ENCODE measurements at places on chromosomes 2 and 18. TPM values are rescaled to one million over a fixed set of nuclear protein-coding genes. Genes with fewer than 3 reads are reported as not detected.

Gene TNS1
- 1,491 TPM for total RNA-seq

Gene FAP
- total RNA-seq: 15.4 TPM

Gene IL18RAP
- total RNA-seq: 0.58 TPM

Gene ADD2
- total RNA-seq: 2.5 TPM

Gene UGT1A5
- total RNA-seq: not detected

- H3K27ac ChIP-seq: no peak overlapping the region
- H3K36me3 ChIP-seq: no peaks in the 10 kb centered on the region
- no peaks in the 10 kb centered on the region for H3K27me3 ChIP-seq
- no peak for DNase-seq
- no peaks in the 10 kb centered on the region for H3K4me1 ChIP-seq
- H3K4me3 ChIP-seq: no peak overlapping the region
These were observed 31.5 kb upstream of the LGALSL start for GRCh38 chr2:64422466-64422865.

DNA sequence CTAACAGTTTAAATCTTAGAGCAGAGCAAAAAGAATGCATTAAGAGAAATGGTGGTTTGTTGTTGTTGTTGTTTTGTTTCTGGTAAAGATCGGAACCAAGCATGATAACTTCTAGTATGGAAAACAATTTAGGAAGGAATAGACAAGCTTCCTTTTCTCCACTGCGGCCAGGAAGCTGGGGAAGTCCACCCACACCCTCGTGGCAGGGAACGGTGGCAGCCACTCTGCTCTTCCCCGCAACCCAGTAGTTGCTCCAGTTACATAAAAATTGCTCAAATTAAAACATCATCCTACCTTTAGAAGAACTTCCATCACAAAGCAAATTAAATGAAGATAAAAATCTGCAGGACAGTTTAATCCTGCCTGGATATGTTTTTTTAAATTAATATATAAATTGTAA lies 113.0 kb downstream of the RBMS1 start:
- H3K27ac ChIP-seq: peak overlapping the region; percentile 61
- no peaks in the 10 kb centered on the region for H3K36me3 ChIP-seq
- DNase-seq: no peak
- no peak overlapping the region for H3K4me3 ChIP-seq

- peak overlapping the region; percentile 92 for H3K27ac ChIP-seq
- no peak for DNase-seq
- peaks cover 6% of the 10 kb centered on the region for H3K4me1 ChIP-seq
- no peaks in the 10 kb centered on the region for H3K27me3 ChIP-seq
- H3K4me3 ChIP-seq: peak overlapping the region; percentile 90
- H3K36me3 ChIP-seq: no peaks in the 10 kb centered on the region
These were observed 476 bp downstream of the STRN start for GRCh38 chr2:36965751-36966369.

GRCh38 chr18:45316127-45316526 lies 299.1 kb upstream of the SLC14A2 start:
- H3K27ac ChIP-seq: no peak overlapping the region
- H3K4me1 ChIP-seq: peaks cover 9% of the 10 kb centered on the region
- H3K4me3 ChIP-seq: no peak overlapping the region
- no peaks in the 10 kb centered on the region for H3K27me3 ChIP-seq

DNA sequence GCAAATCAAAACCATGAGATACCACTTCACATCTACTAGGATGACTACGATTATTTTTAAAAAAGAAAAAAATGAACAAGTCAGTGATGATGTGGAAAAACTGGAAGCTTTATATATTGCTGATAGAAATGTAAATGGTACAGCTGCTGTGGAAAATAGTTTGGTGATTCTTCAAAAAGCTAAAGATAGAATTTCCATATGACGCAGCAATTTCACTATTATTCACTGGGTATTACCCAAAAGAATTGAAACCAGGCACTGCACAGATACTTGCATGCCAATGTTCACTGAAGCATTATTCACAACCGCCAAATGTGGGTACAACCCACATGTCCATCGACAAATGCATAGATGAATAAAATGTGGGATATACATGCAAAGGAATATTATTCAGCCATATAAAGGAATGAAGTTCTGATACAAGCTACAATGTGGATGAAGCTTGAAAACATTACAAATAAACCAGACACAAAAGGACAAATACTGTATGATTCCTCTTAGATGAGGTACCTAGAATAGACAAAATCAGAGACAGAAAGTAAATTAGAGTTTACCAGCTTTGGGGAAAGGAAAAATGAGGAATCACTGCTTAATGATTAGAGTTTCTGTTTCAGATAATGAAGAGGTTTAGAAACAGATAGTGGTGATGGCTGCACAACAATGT lies 11.1 kb downstream of the RTTN start:
- peaks cover 86% of the 10 kb centered on the region for H3K36me3 ChIP-seq
- no peaks in the 10 kb centered on the region for H3K4me1 ChIP-seq
- no peak for DNase-seq
- H3K4me3 ChIP-seq: no peak overlapping the region

DNA sequence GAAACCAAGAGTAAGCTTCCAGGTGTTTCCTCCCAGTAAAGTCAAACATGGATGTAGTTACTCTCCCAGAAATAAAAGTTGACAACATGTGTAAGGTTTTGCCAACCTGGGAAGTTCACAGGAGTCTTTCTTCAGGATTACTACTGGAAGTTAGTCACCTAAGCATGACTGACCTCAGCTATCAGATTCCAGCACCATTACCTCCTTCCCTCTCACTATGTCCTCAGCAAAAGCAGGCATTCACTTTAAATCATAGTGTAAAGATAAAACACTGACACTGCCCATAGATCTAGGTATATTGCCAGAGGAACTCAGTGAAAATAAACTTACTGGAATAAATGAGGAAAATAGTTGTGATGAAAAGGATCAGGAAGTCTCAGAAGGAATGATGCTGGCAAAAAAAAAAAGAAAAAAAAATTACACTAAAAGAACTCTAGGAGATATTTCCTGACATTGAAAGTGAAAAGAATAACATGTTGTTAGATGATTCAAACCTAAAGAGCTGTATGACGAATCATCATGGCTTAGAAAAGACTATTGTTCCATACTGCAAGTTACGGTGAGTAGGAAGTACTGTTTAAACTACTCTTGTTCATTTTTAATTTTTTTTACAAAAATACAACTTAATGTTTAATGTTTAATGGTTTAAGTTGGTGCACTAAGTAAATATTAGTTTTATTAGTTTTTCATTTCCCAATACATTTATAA lies 484.5 kb upstream of the ZNF804A start:
- no peaks in the 10 kb centered on the region for H3K4me1 ChIP-seq
- DNase-seq: no peak
- H3K4me3 ChIP-seq: no peak overlapping the region
- H3K27me3 ChIP-seq: no peaks in the 10 kb centered on the region
- H3K36me3 ChIP-seq: no peaks in the 10 kb centered on the region

Data from esophagus muscularis mucosa (tissue), 4 donors.